ENCODE measurements at places on chromosomes 3 and 15.

DNA sequence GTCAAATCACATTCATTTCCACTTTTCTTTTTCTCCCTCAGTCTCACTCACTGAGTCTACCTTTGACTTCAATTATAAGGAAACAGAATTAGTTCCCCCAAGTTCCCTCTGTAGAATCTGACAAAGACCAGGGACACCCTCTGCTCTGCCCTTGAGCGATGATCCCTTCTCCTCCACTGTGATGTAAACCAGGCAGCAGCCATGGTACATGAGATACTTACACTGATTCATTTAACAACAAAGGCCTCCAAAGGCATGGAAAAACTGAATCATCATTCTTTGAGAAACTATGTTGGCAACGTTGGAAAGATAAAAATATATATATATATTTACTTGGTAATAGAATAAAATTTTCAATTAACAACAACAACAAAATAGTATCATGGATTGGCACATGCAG is 84.1 kb downstream of the P3H2 start:
- peak; percentile 68 for DNase-seq

DNA sequence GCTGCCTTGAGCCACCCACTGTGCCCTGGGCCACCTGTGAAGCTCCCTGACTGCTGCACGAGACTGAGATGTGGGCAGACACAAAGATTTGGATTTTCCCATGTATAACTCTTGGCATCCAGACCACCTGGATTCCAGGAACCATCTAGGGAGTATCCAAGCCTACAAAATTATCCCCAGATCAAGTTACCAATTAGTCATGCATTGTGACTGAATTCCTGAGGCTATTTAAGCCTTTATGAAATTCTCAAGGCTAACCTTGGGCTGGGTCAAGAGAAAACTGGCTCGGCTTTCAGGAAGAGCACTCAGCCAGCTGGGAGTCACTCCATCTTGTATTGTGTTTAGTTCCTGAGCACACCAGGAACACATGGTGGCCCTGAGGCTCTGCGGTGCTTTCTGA is 13.3 kb upstream of the ATP13A5 start:
- no peak for DNase-seq

- DNase-seq, result no peak
Observed at GRCh38 chr15:65085207-65085753, 8.7 kb downstream of the KBTBD13 start.

DNA sequence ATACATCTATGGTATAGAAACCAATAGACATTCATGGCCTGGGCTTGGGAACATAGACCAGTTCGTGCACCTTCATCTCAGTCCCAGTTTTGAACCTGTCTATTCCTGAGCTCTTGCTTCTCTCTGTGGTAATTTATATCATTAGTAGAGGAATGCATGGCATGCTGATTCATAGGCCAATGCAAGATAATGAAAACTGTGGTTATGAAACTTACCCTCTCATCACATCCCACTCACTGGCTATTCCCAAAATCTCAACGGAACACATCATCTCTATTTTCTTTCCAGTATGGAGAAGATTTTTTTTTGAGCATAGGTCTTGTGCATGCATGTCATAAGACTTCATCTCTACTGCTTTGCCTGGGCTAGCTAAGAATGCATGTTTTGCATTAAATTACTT is 18.7 kb upstream of the P2RY12 start:
- peak; percentile 62 for DNase-seq

- no peak for DNase-seq
Observed at GRCh38 chr3:165194511-165195240, 1.5 kb downstream of the SLITRK3 start.

- no peak for DNase-seq
Observed at GRCh38 chr15:77034695-77035489, 36.0 kb downstream of the TSPAN3 start.

DNA sequence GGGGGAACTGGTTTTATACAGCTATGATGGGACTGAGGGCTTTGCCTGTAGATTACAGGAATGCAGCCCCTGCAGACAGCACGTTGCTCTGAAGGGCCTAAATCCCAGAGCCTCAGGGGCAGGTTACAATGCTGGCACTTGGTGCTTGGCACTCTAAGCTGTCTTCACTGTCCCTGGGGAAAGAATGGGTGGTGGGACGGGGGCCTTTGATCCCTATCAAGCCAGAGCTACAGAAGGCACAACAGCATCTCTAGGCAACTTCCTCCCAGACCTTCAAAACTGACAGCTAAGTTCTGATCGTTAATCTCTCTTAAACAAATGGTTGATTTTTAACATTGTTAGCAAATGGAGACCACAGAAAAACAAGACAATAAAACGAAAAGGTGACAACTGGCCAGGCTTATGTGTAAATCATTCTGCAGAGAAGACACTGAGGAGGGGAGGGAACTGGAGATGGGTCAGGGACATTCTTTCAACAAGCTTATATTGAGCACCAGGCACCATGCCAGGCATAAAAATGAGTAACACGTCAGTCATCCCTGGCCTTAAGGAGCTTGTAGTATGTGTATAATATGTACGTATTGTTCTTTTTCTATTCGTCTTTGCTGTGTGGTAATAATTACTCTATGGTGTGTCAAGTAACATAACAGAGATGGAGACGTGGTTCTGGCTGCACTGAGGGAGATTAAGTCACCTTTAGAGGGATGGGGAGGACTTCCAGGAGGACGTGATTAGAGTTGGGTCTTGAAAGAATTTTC is 49.1 kb downstream of the CA12 start:
- peak; percentile 84 for DNase-seq

DNA sequence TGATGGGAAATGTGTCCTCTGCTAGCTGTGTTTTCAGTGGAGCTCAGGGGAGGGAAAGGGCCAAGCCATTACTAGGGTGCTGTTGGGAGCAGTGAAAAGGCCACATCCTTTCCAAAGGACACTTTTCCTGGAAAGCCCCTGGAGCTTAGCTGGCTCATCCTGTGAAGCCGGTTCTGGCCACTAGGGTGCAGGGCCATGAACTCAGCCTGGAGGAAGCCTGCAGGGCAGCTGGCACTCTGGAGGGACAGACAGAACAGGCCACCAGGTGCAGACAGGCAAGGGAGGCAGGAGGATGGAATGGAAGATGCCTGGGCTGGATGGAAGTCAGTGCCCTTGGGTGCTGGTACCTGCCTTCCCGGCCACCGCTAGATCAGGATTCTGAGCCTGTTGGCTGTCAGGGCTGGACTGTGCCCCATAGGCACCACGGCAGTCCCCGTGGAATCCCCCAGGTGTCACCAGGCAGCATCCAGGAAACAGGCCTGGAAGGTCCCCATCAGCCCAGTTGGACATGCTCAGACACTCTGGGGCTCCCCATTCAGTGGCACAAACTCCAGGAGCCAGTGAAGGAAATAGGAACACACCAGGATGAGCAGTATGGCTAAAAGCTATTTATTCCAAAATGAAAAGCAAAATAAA is 76.2 kb upstream of the C2CD4B start:
- DNase-seq, result no peak

GRCh38 chr15:80996247-80996646 is 4.5 kb upstream of the TLNRD1 start:
- DNase-seq, result no peak

DNA sequence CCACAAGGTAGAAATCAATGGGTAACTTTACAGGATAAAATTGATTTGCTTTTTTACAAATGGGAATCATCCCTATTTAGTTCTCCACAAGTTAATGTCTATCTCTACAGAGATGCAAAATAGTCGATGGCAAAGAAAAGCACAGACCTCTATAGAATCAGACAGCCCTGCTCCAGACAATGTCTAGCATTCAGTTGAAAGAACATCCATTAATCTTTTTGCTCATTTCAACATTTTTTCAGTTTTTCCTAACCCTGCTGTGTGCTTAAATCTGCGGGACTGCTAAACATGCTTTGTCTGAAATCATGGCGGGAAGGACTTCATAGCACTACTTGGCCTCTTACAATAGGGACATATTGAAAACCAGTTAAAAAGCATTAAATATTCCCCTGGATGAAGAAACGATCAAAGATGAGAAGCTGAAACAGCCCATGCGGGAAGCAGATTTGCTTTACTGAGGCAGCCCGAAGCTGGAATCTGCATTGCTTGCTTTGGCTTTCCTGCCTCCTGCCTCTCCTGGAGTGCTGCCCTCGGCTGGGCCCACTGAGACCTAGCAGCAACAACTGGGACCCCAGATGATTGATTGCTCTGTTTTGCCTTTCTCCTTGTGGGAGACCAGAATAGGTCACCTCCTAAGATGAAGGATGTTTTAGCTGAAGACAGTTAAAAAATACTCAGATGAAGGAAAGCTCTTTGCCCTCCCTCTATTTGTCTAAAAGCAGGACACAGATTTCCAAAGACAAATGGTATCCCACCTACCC is 38.5 kb upstream of the RASGRP1 start:
- no peak for DNase-seq

DNA sequence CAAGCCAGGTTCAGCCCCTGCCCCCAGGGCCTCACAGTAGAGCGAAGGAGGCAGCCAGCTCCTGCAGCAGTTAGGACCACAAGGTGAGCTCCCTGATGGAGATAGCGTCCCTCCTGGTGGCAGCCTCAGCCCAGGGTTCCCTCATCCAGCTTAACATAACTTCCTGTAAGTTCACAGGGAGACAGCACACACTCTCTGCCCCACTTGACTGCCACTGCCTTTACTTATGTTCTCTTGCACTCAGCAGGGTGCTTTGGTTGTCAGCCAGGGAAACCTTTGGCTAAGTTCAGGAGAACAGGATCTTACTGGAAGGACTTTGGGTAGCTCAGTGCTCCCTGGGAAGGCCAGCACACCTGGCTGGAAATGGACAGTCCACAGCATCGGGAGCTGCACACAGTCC is 10.9 kb downstream of the KBTBD13 start:
- DNase-seq, result no peak

DNA sequence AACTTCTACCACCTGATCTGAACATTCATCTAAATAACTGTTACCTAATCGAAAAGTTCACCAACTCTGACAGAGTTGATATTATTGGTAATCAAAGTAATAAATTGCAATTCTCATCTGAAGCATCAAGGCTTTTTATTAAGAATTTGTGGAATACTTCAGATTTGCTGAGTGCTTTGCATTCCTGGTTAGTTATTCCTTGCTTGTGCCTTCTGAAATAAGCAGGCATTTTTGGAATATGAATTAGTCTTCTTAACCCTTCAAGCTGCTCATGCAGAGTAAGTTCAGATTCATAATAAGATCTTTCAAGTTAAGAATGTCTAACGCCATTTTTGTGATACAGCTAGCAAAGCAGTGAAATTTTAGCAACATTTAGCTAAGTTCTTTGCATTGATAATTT is 188.5 kb downstream of the ALCAM start:
- DNase-seq, result peak; percentile 26

- DNase-seq, result no peak
Observed at GRCh38 chr15:29105151-29105854, 164.3 kb downstream of the NSMCE3 start.

DNA sequence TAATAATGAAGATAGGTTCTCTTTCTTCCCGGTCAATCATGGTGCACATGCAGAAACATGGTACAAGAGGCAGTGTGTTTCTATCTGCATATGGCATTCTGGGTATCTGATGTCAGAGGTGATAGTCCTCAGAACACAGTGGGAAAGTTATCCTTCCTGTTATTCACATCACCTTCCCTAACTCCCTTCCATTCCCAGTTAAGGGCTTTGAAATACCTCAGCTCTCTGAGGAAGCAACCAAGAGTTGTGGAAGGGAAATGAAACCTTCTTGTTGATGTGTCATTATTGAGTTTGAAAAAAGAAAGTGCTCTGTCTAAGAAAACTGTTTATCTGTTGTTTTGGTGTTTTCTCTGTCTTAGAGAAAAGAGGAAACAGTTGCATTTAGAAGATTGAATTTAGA is 21.9 kb upstream of the P2RY13 start:
- DNase-seq, result no peak

DNA sequence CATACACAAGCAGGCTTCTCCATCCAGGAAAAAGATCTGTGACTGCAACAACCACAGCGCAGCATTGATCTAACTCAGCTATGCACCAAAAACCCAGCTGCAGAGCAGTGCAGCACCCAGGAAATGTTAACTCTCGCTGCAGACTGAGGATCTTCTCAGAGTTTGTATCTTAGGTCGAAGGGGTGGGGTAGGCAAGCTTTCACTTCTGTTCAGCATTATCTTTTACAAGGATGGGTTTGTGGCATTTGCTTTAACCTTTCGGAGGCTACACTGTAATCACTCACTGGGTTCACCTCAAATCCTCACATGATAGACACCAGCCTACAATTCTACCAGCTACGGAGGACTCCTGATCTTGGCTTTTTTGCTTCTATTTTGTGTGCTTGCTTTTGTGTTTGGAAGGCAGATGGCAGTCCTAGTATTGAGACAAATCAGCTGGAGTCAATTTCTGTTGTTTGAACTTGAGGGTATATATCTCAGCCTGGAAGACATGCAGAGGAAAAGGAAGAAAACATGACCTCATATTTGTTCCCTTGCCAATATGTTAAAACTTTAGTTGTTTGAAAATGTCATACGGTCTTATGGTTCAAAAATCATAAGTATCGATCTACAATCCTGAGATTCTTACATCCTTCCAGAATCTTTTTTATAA is 25.2 kb downstream of the LRRK1 start:
- DNase-seq, result no peak

DNA sequence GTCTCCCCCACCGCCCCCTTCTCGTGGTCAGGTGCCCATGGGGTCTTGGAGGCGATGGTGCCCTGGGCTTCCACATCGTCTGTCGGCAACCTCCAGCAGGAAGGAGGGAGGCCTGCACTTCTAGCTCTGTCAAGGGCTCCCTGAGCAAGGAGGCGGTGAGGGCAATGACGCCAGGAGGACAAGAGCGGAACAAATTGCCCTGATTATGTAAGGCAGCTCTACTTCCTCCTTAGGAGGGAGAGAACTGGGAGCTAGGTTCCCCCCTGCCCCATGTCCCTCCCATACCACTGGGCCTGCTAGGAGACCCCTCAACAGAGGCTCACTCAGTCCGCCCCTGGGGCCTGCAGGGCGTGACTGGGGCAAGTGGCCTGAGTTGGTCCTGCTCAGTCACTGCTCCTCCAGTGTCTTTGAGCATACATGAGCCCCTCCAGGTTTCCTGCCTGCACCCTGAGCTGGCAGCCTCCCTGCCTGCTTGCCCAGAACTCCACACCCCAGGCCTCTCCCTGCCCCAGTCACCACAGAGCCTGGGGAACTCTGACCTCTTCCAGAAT is 56.1 kb downstream of the CACNA2D2 start:
- no peak for DNase-seq

DNA sequence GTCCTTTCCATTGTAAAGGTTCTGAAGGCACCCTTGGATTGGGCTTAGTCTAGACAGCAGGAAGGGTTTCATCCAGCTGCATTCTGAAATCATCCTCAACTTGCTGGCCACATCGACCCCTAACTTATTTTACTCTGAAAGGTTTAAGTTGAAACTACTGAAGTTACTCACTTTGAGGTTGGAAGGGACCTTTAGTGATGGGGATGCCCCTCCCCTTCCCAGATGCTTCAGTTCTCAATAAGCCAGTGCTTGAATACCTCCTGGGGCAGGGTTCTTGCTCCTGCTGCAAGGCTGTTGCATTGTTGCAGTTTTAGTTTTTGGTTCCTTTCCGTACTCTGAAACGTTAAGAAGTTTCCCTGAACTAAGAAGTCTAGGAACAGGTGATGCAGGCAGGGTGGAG is 26.4 kb downstream of the FGD5 start:
- DNase-seq, result no peak

DNA sequence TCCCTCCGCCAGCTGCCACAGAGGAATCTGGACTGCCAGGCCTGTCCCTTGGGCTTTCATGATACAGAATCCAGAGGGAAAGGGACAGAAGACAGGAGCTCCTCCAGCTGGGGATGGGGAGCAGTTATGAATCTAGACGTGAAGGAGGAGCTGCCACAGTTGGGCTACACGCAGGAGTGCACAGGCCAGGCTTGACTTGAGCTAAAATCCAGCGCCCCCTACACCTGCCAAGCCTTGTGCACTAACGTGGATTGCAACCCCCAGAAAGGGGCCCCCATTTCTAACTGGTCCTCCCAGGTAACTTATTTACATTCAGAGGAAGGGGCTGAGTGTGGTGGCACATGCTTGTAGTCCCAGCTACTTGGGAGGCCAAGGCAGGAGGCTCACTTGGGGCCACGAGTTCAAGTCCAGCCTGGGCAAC is 14.3 kb downstream of the KLHL6 start:
- no peak for DNase-seq

Measured in HFFc6 (cell line).